ENCODE measurements at places on chromosomes 12 and 14.

- DNase-seq = no peak
These were observed 127.4 kb downstream of the KCNK10 start for GRCh38 chr14:88195676-88196075.

DNA sequence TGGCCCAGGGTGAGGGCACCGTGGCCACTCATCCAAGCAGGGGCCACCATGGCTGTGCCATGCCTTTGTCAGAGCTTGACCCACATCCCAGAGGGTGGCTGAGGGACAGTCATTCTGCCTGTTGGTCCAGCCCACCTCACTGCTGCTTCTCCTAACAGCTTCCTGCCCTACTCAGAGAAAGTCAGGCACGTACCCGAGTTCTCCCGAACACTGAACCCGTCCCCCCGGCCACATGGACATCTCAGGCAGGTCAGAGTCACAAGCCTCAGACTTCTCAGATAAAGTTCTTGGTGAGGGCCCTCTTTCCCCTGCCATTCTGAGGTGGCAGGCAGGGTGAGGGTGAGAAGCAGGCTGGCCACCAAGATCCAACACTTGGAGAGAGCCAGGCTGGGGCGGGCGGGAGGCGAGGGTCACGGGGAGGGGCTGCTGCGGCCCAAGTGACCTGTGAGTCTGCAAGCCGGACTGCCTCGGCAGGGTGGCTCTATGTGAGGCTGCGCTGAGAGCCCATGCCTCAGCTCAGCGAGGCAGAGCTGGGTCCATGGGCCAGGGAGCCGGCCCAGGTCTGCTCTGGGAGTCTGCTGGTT, 317.8 kb downstream of the TMEM121 start:
- DNase-seq = no peak

DNA sequence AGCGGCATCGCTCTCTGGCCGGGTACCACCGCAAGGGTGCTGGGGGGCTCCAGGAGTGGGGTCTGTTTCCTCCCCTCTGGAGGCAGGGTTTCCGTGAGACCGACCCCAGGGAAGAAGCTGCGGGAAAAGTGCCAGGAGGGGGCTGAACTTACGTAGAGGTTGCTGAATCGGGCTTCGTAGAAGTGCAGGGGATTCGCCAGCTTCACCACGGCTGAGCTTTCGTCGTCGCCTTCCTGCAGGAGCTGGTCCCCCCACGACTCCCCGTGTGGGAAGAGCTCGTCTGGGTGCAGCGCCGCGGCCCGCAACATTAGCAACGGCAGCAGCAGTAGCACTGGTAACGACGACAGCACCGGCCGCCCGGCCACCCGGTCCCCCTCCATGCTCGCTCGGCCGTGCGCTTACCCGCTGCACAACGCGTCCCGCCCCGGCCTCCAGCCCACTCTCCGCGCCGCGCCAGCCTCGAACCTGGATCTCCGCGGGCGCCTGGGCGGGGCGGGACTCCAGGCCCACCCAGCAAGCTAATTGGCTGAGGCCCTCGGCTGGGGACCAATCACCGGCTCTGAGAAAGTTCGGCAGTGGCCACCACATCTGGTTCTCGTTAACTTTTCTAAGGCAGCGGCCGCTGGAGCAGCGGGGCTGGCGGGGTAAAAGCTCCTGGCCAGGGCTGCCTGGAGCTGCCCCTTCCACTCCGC, at the start of gene NID2:
Gene NID2 (minus strand): TSS at position 445 of the 692 bp plus-strand sequence. CDS start 65 bp downstream, at position 380.
- no peak for DNase-seq

DNA sequence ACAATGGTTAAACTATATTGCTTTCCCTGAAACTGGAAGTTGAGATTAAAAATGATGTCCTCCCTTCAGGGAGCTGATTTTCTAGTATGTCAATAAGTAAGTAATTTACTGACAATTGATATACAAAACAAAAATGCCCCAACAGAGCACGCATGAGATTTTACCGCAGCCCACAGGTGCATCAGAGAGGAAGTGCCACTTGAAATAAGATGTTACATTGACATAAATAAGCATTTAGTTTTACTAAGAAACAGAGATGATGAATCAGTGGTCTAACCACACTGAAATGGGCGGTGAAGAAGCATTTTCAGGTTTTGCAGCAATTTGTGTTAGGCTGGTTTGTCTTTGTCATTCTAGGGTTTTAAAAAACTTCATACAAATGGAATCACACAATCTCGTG, 8.8 kb upstream of the CLECL1 start:
- DNase-seq = no peak

- DNase-seq = peak; percentile 33
These were observed 69.5 kb downstream of the TBC1D30 start for GRCh38 chr12:64893961-64894360.

GRCh38 chr12:71393625-71394024, 46.0 kb upstream of the LGR5 start:
- DNase-seq = no peak

DNA sequence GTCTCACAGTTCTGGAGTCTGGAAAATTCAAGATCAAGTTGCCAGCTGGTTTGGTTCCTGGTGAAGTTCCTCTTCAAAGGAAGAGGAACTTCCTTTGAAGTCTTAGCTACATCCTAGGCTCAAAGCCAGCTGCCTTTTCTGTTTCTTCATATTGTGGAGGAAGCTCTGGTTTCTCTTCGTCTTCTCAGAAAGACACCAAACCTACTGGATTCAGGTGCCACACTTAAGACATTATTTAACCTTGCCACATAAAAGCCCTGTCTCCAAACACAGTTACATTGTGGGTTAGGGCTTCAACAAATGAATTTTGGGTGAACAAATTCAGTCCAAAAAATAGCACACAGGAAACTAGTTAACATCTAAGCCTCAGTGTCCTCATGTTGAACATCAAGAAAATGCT, 1019.8 kb downstream of the GALC start:
- DNase-seq = no peak

DNA sequence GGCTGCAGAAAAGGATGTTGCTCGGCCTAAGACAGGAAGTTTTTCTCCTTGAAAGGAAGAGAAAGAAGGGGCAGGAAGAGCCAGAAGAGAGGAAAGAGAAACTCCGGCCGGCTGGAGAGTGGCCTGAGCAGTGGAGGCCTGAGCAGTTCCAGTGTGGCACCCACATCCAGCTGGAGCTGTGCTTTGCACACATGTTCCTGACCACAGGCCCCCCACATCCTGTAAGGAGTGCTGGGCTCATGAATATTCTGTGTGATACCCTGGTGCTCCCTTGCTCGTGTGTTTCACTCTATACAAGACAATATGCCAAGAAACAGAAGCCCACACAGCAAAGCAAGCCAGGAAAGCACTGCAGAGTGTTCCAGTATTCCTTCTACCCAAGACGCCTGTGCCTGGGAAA, 27.1 kb downstream of the POLE start:
- DNase-seq = no peak

Measured in MCF 10A (cell line).